ENCODE measurements at places on chromosomes 4 and X.

DNA sequence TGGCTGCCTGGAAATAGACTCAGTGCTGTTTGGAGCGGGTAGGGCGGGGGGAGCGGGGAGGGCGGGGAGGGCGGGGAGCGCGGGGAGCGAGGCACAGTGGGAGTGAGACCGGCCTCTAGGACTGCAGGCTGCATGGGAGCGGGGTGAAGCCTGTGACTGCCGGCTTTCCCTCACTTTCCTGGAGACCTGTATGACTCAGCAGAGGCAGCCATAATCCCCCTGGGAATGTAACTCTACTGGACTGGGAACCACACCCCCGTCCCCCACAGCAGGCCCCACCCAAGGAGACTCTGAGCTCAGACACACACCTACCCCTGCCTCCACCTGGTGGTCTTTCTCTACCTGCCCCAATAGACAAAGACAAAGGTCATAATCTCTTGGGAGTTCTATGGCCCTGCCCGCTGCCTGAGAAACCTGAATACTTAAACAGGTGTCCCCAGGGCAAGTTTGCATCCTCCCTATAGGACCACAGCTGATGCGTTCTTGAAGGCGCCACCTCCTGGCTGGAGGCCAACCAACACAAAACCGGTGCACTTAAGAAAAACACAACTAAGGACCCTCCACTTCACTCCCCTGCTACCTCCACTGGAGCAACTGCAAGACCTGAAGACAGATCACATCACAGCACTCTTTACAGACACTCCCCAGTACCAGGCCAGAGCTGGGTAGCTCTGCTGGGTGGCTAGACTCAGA, 18.0 kb downstream of the HDAC8 start:
- DNase-seq = no peak

GRCh38 chr4:168701061-168701460, 204.2 kb downstream of the PALLD start:
- DNase-seq = no peak

GRCh38 chrX:103513476-103514108, 5.7 kb downstream of the RAB40A start:
- DNase-seq = no peak

GRCh38 chrX:147736045-147736444, 175.7 kb upstream of the FMR1 start:
- DNase-seq = no peak

GRCh38 chr4:10803713-10804343, 119.3 kb upstream of the CLNK start:
- no peak for DNase-seq

DNA sequence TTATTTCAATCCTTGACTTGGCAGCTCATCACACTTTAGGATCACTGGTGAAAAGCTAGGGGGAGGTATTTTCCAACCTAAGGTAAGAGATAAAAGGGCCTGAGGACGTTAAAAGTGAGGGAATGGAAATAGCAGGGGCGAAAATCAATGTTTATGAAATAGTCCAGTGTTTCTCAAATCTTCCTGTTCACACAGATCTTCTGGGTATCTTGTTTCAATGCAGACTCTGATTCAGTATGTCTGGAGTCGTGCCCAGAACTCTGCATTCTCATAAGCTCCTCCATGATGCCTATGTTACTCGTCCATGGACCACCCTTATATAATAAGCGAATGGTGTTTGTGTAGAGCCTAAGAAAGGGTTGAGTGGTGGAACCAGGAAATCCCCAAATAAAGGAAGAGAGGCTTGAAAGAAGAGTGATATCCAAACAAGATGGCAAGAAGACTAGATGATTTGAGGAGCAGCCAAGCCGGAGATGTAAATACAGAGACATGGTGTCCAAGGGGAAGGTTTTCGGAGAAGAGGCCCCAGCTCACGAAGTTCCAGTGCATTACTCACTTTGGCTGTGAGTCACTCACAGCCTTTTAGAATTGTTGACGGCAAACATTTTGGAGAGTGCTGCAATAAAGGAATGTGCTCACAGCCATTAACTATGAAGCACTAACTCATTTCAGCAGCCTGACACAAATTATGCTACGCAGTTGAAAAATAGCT, 215.6 kb upstream of the PPARGC1A start:
- no peak for DNase-seq

GRCh38 chrX:66635360-66635759, 3.5 kb downstream of the EDA2R start:
- no peak for DNase-seq

- DNase-seq = no peak
Measured at GRCh38 chrX:149979126-149979644, 40.9 kb upstream of the EOLA2 start.

GRCh38 chr4:43766648-43767047, 682.0 kb downstream of the KCTD8 start:
- DNase-seq = no peak

GRCh38 chr4:3203971-3204431, 45.0 kb upstream of the MSANTD1 start:
- DNase-seq = no peak

DNA sequence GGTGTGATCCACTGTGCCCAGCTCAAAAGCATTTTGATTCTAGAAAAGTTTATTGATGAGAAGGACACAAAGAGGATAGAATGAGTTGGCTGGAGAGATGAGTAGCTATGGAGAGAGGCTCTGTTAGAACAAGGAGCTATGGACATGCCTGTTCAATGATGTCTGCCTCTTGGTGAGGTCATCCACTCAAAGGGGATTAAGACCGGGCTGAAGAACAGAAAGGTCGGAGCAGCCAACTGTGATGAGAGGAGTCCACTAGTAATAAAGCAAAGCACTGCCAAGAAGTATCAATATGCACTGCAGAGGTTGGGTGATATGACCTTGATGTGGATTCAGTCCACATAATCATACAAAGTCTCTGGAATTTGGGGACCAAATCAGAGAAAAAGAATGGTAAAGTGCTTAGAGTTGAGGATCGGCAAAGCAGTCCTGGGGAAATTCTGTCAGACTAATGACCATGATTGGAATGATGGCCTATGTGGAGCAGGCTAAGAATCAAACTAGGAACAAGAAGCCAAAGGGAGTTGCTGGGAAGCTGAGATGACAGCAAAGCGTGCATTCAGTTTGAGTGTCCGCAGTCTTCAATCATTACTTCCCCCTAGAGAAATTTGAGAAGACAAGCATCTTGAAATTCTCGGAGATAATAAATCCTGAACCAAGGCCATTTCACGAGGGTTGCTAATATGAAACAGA, 55.7 kb upstream of the MMAA start:
- no peak for DNase-seq

DNA sequence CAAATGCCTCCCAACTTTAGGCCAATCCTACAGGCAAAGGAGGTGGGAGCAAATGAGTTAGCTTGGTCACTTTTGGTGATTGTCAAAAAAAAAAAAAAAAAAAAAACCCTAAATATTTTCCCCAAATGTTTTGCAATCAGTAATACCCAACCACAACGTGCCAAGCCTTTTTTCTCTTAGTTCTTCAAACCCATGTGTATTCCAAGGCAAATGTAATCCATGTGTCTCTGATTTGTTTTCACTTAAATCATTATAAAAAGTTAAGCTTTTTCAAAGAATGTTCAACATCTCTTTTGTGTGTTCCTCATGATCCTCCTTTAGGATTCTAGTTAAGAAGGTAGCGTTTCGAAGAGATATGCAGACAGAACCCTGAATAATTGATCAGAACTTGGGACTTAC, 328.4 kb downstream of the PAPSS1 start:
- no peak for DNase-seq

- DNase-seq = no peak
Measured at GRCh38 chrX:34299451-34299967, 167.4 kb upstream of the FAM47A start.

DNA sequence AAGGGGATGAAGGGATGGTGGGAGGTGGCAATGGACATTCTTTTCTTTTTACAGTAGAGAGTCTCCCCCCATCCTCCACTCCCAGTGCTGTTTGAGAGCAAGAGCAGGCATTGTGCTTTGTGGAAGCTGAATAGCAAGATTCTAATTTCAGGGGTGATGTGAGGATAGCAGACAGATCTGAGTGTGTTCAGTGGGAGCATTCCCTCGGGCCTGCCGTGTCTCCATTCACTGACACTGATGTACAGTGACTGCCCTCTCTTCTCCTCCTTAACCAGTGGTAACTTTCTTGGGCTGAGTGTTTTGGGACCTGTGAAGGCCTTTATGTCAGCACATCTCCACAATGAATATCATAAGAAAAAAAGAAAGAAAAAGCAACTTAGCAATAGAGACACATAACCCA, 396.6 kb upstream of the RPS6KA3 start:
- DNase-seq = no peak

GRCh38 chr4:3783693-3784306, 17.6 kb downstream of the ADRA2C start:
- no peak for DNase-seq

DNA sequence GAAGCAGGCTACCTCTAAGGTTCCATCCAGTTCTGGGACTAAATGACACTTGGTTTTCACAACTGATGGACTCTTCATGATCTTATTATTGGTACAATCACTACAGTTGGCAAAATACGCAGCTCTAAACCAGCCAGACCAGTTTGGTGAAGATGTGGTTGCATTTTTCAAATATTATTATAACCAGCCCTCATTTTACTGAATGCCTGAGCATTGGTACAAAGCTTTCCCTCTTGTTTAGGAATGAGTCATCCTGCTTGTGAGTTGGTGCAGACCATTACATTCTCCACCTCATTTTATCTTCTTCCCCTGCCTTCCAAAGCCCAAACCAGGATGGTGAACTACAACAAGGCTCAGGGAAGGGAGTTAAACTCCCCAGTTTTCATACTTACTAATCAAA, 223.1 kb downstream of the KDR start:
- no peak for DNase-seq

- no peak for DNase-seq
Measured at GRCh38 chr4:112927544-112927943, 121.9 kb upstream of the ANK2 start.

- no peak for DNase-seq
Measured at GRCh38 chrX:20664774-20665173, 398.1 kb upstream of the RPS6KA3 start.

DNA sequence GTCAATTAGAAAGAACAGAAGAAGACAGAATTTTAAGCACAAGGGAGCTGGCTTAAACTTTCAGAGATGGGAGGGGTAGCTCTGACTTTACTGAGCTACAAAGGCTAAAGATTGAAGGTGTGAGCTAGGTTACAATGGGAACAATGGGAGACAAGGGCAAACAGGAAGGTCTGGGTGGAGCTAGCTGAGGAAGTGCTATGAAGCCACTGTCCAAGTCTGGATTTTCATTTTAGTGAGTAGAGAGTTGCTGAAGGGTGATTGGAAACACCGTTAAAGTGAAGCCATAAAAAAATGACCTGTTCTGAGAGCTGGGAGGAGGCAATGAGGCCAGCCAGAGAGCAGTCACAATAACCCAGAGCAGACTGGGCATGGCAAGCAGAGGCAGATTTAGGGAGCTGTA, 104.3 kb upstream of the CITED1 start:
- DNase-seq = no peak

DNA sequence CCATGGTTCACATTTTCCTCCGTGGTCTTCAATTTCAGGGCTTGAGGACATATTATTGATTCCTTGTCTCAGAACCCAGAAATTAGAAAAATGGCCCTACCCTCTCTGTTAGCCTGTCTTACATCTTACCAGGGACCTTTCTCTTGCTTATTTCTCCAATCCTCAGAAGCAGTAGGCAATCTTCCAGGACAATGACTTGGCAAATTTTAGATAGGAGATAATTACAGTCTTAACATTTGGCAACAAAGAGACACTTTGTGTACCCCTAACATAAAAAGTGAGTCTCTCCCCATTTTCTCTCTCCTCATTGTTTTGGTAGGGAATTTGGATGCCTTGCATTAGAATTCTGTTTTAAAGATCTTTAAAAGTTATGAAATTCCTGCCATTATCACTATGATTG, 778.1 kb upstream of the SLIT2 start:
- DNase-seq = no peak

DNA sequence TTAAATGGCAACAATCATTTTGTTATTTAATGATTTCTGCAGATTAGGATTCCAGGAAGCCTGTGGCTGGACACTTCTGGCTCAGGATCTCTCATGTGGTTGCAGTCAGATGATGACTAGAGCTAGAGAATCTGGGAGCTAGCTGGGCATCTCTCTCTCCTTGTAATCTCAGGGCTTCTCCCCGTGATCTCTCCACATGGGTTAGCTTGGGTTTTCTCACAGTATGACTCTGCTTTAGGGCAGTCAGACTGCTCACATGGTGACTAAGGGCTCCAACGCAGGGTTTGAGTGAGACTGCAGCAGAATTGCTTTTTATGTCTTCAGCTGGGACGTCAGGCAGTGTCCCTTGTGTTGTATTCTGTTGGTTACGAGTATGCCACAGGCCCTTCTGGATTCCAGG, 361.4 kb downstream of the CBLL2 start:
- DNase-seq = no peak

GRCh38 chr4:122007016-122007415, 55.2 kb upstream of the TRPC3 start:
- DNase-seq = no peak

- no peak for DNase-seq
Measured at GRCh38 chr4:77073106-77073809, 2.5 kb downstream of the CCNI start.

DNA sequence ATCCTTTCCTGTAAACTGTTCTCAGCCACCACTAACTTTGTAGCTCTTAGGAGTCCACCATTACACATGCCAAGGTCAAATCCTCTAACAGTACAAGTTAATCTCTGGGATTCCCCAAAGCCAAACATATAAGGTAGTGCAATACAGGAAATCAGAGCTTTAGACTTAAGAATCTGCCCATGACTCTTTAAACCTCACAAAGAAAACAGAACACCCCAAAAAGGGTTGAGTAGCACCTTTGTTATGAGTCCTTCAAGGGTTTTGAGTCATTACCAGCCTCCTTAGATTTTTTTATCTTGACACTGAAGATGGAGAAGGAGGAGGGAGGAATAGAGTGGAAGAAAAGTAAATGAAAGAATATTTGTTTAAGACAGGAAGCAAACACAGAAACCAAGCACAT, 243.9 kb upstream of the SPANXN1 start:
- DNase-seq = no peak

DNA sequence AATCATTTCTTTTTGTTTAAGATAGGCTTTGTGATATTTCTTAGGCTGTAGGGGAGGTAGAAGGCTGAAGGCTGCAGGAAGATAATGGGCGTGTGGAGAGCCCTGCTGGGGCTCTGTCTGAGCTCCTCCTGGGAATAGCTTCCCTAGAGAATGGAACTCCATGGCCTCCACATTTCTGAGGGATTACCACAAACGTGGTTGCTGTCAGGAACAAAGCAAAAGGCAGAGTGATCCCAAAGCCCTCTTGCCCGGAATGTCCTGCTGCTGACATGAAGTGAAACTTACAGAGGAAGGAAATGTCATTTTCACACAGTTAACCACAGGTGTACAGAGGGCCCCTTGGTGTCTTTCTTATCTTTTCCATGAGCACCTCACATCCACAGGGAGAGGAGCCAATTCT, 89.3 kb downstream of the DDIT4L start:
- DNase-seq = no peak

GRCh38 chrX:101163166-101163565, 56.4 kb upstream of the DRP2 start:
- no peak for DNase-seq
